ENCODE measurements at places on chromosomes 1 and 21.

- DNase-seq: no peak
These were observed 7.9 kb upstream of the ERO1B start for GRCh38 chr1:236289492-236290131.

- DNase-seq: no peak
These were observed 115.9 kb downstream of the HIVEP3 start for GRCh38 chr1:41802532-41803501.

- DNase-seq: no peak
These were observed 25.2 kb upstream of the PCBP3 start for GRCh38 chr21:45618287-45618686.

- no peak for DNase-seq
These were observed 448.5 kb downstream of the NUF2 start for GRCh38 chr1:163770265-163770664.

DNA sequence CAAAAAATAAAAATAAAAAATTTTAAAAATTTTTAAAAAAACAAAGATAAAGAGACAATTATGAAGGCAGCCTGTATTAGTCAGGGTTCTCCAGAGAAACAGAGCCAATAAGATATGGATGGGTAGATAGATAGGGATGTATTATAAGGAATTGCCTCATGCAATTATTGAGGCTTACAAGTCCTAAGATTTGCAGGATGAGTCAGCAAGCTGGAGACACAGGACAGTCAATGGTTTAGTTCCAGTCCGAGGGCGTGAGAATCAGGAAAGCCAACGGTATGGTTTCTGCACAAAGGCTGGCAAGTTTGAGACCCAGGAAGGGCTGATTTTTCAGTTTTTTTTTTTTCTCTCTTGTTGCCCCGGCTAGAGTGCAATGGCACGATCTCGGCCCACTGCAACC, 24.1 kb upstream of the EIF4G3 start:
- no peak for DNase-seq

DNA sequence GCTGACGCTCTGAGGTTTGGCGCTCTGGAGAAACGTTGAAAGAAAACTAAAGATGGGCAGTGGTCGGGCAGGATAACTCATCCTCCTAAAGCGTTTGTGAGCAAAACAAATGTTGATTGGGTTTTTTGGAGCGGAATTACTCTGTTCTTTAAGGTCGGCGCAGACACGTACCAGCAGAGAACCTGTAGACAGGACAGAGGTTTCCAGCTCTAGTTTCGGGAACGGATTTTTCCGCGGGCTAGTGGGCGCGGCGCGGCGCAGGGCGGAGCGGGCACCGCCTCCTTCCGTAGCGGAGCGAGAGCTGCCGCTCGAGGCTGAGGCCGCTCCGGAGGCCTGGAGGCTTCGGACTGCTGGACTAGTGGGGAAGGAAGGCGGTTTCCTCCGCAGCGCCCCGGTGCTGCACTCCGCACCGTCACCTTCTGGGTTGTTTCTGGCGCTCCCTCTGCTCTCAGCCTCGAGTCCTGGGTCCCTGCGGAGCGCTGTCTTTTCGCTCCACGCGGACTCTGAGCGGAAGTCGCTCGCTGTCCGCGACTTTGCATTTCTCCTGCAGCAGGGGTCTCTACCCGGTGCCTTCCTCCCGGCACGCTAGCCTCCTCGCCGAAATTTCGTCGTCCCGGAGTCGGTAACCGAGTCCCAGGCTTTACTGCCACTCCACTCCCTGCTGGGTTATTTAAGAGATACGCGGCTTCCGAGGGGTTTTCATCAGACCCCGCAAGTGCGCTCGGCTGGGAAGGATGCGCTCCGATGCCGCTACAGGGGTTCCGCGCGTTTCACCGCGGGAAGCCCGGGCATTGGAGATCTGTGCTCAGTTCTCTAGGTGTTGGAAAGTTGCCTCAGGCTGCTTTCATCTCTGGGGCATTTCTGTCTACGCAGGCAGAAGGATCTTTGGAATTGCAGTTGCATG, 7.0 kb downstream of the FOXD2 start:
- no peak for DNase-seq

GRCh38 chr1:33443080-33443704, 12.3 kb upstream of the PHC2 start:
- DNase-seq: no peak

- DNase-seq: no peak
These were observed 65.2 kb upstream of the TMPRSS15 start for GRCh38 chr21:18468790-18469189.

- DNase-seq: no peak
These were observed 136.6 kb downstream of the PROX1 start for GRCh38 chr1:214124281-214124805.

DNA sequence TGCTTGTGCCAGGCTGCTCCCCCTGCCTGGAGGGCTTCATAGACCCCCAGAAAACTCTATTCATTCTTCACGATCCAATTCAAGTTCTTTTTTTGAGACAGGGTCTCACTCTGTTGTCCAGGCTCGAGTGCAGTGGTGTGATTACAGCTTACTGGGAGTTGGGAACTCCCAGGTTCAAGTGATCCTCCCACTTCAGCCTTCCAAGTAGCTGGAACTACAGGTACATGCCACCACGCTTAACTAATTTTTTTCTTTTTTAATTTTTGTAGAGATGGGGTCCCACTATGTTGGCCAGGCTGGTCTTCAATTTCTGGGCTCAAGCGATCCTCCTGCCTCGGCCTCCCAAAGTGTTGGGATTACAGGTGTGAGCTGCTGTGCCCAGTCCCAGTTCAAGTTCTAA, 4.3 kb downstream of the STK40 start:
- DNase-seq: no peak

- no peak for DNase-seq
These were observed 15.2 kb upstream of the AGO3 start for GRCh38 chr1:35915693-35916092.

DNA sequence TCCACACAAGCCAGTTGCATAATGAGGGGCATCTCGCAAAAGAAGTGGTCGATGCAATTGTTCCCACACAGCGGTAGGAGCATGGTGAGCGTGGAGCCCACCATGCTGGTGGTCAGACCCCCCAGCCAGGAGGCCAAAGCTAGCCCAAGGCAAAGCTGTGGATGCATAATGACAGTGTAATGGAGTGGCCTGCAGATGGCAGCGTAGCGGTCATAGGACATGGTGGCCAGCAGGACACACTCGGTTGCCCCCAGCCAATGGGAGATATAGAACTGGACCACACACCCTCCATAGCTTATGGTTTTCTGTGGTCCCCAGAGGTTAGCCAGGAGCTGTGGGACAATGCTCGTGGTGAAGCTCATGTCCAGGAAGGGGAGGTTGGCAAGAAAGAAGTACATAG, 4.3 kb downstream of the OR2C3 start:
- no peak for DNase-seq

- no peak for DNase-seq
These were observed 50.4 kb upstream of the STUM start for GRCh38 chr1:226497991-226498639.

GRCh38 chr1:52739699-52740467, 13.6 kb downstream of the ZYG11B start:
- no peak for DNase-seq

GRCh38 chr1:221801251-221801661, 59.4 kb upstream of the DUSP10 start:
- no peak for DNase-seq

DNA sequence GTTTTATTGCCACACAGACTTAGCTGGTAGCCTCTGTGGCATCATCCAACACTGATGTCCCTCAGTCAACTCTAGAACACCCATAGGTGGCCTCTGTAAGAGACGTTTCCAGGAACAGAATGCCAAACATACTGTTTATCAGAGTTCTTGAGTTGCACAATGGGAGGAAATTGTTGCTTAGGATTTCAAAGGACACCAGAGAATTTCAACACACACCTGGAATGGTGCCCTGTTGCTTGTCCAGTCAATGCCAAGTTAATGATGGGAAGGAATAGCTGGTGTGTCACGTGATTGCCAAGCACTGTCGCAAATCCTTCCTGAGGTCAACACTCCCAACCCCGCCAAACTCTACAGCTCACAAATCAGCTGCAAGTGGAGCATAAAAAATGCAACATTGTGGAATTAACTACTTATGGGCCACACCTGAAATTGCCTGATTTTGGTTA, 28.6 kb upstream of the DUSP23 start:
- DNase-seq: no peak

- DNase-seq: no peak
These were observed 736 bp upstream of the ZMPSTE24 start for GRCh38 chr1:40257313-40257687.

GRCh38 chr1:36805979-36806640, 228.2 kb downstream of the GRIK3 start:
- DNase-seq: no peak

DNA sequence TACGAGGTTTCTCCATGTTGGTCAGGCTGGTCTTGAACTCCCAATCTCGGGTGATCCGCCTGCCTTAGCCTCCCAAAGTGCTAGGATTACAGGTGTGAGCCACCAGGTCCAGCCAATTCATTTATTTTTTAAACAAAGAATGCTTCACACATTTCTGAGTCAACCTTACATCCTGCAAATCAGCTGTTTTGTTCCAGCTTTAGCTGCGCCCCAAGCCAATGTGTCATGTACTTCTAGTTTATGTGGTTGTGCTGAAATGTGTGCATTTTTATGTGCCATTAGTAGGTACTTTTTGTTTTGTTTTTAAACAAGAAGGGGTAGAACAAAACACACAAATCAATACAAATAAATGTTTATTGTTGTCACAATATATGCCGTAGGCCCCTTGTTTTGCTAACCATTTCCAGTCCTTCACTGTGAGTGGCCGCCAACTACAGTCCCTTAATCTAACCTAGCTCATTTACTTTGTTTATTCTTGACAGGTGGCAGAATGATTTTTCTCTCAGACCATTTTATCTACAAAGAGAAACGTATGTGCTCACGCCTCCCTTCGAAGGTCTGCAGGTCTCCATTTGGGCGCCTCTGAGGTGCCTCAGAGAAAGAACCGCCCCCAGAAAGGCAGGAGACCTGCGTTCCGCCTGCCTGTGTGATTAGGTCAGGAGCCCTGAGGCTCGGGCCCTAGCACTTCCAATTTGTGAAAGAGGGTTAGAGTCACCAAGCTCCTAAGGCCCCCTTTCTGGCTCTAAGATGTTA, 2.8 kb upstream of the CASQ2 start:
- DNase-seq: no peak

DNA sequence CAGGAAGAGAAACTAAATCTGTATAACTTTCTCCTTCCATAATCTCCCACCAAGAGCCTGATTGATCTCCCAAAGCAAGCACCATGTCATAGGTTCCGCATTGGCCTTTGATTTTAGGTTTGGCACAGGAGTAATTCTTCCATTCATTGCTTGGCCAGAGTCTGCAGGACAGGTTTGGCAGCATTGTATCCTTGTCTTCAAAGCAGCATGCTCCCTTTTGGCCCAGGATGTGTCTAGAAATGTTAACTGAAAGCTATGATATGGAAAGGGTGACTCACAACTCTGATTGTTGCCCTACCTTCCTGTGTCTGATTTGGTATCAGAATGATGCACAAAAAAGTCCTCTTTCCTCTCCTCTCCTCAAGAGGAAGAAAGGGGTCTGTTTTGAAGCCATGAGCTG, 824.3 kb upstream of the PRMT6 start:
- no peak for DNase-seq

GRCh38 chr1:186983327-186983726, 154.6 kb downstream of the PLA2G4A start:
- DNase-seq: no peak

DNA sequence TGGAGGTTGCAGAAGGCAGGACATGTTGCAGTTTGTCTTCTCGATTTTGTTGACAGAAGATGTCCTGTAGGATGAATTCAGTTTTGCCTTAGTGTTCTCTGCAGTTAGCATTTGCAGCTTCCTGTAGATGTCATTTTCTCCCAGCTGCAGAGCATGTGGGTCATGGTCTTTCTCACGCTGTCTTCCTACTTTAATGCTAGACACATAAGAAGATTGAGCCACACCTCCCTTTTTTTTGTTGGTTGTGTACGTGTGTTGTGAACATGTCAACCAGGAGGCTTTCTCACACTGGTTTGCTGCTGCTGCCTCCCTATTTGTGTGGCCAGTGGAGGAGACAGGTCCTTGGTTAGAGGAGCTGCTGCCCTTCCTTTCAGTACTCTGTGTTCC, 110.7 kb downstream of the VPS13D start:
- no peak for DNase-seq

DNA sequence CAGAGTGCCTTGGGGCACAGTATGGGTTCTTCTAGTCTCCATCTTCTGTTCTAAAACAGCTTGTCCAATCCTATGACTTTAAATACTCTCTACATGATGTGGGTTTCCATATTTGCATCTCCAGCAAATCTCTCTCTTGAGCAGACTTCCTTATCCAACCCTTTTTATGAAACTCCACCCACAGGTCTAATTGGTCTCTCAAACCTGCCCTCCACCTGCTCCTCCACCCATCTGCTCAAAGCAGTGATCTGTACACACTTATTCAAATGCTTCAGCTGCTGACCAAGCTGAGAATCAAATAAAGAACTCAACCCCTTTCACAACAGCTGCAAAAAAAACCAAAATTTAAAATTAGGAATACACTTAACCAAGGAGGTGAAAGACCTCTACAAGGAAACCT, 11.5 kb downstream of the MCOLN2 start:
- DNase-seq: no peak

DNA sequence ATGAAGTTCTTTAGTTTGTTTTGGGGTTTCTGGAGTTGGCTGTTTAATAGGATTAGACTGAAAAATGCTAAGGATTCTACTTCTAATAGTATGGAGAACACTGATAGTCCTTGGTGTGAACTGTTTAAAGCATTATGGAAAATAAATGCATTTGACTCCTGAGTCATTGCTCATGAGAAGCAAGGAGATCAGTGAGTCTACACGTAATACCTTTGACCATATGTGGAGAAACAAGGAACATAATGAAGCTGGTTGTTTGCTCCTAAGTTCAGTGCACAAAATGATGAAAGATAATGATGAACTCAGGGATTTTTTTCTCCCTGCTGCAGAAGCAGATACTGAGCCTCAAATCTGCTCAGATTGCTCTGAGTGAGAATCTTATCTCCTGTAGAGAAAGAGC, 158.9 kb upstream of the COL11A1 start:
- no peak for DNase-seq

- DNase-seq: no peak
These were observed 69.3 kb downstream of the POU2F1 start for GRCh38 chr1:167289966-167290365.

GRCh38 chr1:17438318-17439249, 893 bp downstream of the RCC2 start:
- no peak for DNase-seq

GRCh38 chr1:203655671-203656070, 29.0 kb downstream of the ATP2B4 start:
- DNase-seq: no peak

GRCh38 chr1:230431527-230431926, 5.4 kb upstream of the PGBD5 start:
- no peak for DNase-seq
